ENCODE measurements at places on chromosomes 1 and 21. TPM values are rescaled to one million over a fixed set of nuclear protein-coding genes. Genes with fewer than 3 reads are reported as not detected.

DNA sequence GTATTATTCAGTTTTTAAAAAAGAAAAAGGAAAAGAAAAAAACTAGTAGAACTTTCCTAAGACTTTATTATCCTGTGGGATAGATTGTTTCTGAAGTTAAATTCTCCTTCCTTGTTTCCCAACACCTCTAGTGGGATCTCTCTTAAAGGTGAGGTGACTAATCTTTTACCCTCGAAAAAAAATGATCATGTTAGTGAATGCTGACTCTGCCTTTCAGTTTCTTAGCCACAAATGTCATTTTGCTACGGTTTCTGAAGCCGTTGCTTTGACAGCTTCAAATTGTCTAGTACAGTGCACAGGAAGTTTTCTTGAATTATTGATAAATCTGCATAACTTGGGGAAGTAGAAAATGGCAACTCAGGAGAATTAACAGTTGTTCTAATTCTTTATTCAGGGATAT lies 13.0 kb upstream of the NEK7 start:
- no peaks in the 10 kb centered on the region for H3K4me1 ChIP-seq
- H3K27me3 ChIP-seq, result no peaks in the 10 kb centered on the region
- no peak for DNase-seq
- no peak overlapping the region for H3K4me3 ChIP-seq

GRCh38 chr1:55774446-55774845 lies 559.3 kb upstream of the USP24 start:
- H3K4me1 ChIP-seq, result no peaks in the 10 kb centered on the region
- H3K27ac ChIP-seq, result no peak overlapping the region
- no peaks in the 10 kb centered on the region for H3K36me3 ChIP-seq
- no peak overlapping the region for H3K4me3 ChIP-seq
- no peaks in the 10 kb centered on the region for H3K27me3 ChIP-seq
- no peak for DNase-seq

DNA sequence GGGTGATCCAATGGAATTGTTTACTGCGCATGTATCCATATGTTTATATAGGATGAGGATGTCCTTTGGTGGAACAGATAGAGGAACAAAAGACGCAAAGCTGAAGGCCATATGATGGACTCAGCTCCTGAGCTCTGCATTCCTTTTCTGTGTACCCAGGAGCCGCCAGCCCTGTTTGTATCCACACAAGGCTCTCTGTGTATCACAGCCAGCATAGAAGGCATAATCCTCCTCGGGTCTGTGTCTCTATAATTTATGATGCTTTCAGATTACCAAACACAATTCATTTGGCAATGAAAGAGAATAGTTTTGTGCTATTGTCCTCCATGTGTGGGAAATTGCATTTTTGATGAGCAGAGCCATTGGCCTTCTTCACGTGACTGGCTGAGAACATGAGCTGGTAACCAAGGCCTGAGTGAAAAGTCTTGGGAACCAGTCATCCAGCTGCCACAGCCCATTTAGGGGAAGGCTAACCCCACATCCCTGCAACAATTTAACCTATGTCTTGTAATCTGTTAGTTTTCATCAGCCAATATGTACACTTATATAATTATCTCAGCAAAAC lies 119.2 kb downstream of the PBX1 start:
- H3K4me3 ChIP-seq, result no peak overlapping the region
- no peaks in the 10 kb centered on the region for H3K36me3 ChIP-seq
- peaks cover 7% of the 10 kb centered on the region for H3K4me1 ChIP-seq
- H3K27ac ChIP-seq, result no peak overlapping the region
- DNase-seq, result no peak

- DNase-seq, result no peak
- no peak overlapping the region for H3K4me3 ChIP-seq
- peak overlapping the region; percentile 58 for H3K27ac ChIP-seq
- H3K27me3 ChIP-seq, result no peaks in the 10 kb centered on the region
- H3K4me1 ChIP-seq, result peaks cover 20% of the 10 kb centered on the region
Observed at GRCh38 chr1:40903106-40903505, 40.9 kb upstream of the CITED4 start.

DNA sequence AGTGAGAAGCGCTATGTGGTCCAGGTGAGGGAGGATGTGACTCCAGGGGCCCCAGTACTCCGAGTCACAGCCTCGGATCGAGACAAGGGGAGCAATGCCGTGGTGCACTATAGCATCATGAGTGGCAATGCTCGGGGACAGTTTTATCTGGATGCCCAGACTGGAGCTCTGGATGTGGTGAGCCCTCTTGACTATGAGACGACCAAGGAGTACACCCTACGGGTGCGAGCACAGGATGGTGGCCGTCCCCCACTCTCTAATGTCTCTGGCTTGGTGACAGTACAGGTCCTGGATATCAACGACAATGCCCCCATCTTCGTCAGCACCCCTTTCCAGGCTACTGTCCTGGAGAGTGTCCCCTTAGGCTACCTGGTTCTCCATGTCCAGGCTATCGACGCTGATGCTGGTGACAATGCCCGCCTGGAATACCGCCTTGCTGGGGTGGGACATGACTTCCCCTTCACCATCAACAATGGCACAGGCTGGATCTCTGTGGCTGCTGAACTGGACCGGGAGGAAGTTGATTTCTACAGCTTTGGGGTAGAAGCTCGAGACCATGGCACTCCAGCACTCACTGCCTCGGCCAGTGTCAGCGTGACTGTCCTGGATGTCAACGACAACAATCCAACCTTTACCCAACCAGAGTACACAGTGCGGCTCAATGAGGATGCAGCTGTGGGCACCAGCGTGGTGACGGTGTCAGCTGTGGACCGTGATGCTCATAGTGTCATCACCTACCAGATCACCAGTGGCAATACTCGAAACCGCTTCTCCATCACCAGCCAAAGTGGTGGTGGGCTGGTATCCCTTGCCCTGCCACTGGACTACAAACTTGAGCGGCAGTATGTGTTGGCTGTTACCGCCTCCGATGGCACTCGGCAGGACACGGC lies 2.2 kb downstream of the CELSR2 start:
- H3K4me1 ChIP-seq, result peaks cover 9% of the 10 kb centered on the region
- H3K27me3 ChIP-seq, result no peaks in the 10 kb centered on the region
- H3K36me3 ChIP-seq, result no peaks in the 10 kb centered on the region
- H3K4me3 ChIP-seq, result no peak overlapping the region

- H3K36me3 ChIP-seq, result no peaks in the 10 kb centered on the region
- H3K4me3 ChIP-seq, result no peak overlapping the region
- no peaks in the 10 kb centered on the region for H3K4me1 ChIP-seq
- no peak for DNase-seq
- H3K27me3 ChIP-seq, result no peaks in the 10 kb centered on the region
- no peak overlapping the region for H3K27ac ChIP-seq
Observed at GRCh38 chr1:63023171-63023570, 239.2 kb downstream of the ATG4C start.

- H3K27me3 ChIP-seq, result no peaks in the 10 kb centered on the region
- no peaks in the 10 kb centered on the region for H3K4me1 ChIP-seq
- H3K27ac ChIP-seq, result no peak overlapping the region
- no peak overlapping the region for H3K4me3 ChIP-seq
Observed at GRCh38 chr1:24606621-24607020, 36.5 kb upstream of the SRRM1 start.

DNA sequence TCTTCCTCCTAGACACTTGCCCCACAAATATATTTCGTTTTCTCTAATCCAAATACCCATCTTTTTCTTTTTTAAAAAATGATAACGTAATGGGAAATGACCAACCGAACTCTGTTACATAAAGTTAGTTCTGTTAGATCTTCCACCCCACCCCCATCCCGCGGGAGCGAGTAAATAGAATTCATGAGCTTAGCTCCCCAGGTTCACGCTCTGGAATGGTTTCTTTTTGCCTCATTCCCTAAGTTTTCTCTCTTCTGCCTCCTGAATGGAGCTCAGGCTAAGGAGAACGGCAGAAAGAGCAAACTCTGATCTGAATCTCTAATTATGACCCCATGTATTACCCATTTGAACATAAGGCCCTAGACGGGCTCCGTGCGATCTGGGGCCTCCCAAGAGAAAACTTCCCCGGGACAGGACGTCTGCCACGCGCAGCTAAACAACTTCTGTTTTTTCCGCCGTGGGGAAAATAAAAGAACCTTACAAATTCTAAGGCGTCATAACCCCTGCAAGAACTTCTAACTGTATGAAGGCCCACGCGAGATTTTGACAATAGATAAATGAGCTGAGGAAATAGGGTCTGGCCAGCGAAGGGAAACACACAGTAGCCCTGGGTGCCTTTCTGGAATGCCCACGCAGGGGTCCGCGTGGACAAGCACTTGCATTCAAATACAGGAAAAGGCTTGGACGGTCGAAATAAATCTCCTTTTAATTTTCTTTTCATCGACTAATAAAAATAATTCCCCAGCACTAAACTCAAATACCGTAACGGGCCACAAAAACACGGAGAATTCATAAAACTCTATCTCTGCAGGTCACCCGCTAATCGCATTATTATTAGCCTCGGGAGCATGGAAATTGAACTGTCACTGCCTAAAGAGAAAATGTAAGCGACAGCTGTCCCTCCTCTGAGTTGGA lies 2.2 kb downstream of the TBX15 start:
- no peaks in the 10 kb centered on the region for H3K36me3 ChIP-seq
- H3K4me3 ChIP-seq, result peak overlapping the region; percentile 68
- H3K27ac ChIP-seq, result no peak overlapping the region
- peaks cover 6% of the 10 kb centered on the region for H3K4me1 ChIP-seq
- peaks cover 20% of the 10 kb centered on the region for H3K27me3 ChIP-seq

- no peak overlapping the region for H3K27ac ChIP-seq
- H3K4me3 ChIP-seq, result no peak overlapping the region
- H3K27me3 ChIP-seq, result no peaks in the 10 kb centered on the region
- DNase-seq, result no peak
Observed at GRCh38 chr1:153651771-153652170, 6.7 kb upstream of the SNAPIN start.

- no peaks in the 10 kb centered on the region for H3K36me3 ChIP-seq
- no peak overlapping the region for H3K27ac ChIP-seq
- no peak overlapping the region for H3K4me3 ChIP-seq
- DNase-seq, result no peak
- no peaks in the 10 kb centered on the region for H3K27me3 ChIP-seq
Observed at GRCh38 chr1:57874418-57874877, 450.6 kb upstream of the DAB1 start.

- DNase-seq, result no peak
- no peak overlapping the region for H3K4me3 ChIP-seq
- H3K27me3 ChIP-seq, result no peaks in the 10 kb centered on the region
Observed at GRCh38 chr1:178928041-178928440, 57.2 kb upstream of the ANGPTL1 start.

DNA sequence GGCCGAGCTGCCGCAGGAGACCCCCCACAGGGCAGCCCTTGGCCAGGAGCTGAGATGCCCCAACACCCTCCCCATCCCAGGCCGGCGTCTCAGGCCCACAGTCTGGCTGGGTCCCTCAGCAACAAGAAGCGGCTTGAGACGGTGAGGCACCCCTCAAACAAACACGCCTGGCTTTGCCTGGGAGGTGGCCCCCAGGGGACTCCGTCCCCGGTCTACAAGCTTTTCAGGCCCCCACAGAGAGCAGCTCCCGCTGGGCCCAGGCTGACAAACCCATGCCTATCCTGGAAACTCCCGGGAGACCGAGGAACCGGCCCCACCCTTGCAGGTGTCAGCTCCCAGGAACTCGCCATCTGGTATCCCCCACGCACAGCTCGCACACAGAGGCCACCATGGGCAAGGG lies 67.0 kb downstream of the ARHGEF16 start:
- H3K4me3 ChIP-seq, result no peak overlapping the region
- DNase-seq, result no peak
- H3K27me3 ChIP-seq, result no peaks in the 10 kb centered on the region
- H3K27ac ChIP-seq, result no peak overlapping the region
- H3K4me1 ChIP-seq, result peaks cover 10% of the 10 kb centered on the region
- H3K36me3 ChIP-seq, result peaks cover 65% of the 10 kb centered on the region

DNA sequence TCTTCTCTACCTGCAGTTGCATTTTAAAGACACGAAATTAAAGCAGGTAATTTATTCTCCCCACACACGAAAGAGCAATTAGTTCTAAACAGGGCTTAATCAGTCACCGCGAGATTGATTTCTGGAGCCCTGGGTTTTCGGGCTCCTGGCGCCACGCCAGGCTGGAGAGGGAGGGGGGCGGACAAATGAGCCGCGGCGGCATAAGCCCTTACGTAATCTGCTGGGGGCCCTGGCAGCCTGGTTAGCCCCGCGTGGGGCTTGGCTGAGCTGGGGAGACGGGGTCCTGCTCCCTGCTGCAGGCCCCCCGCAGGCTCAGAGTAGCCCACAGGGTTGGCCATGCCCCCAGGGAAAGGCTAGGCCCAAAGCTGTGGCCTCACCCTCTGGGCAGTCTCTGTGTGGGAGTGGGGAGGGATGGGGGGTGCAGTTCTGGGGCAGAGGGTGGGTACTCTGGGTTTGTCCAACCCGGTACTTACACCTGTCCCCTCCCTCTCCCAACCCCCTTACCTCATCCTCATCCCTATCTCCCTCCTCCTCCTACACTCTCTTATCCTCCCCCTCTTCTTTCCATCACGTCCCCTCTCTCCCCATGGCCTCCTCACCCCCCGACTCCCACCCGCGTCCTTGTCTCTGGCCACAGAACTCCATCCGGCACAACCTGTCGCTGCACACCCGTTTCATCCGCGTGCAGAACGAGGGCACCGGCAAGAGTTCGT lies 19.9 kb downstream of the FOXO6 start:
- peak; percentile 27 for DNase-seq
- H3K4me1 ChIP-seq, result peaks cover 16% of the 10 kb centered on the region
- H3K27ac ChIP-seq, result peak overlapping the region; percentile 98
- H3K36me3 ChIP-seq, result no peaks in the 10 kb centered on the region

GRCh38 chr1:151851886-151852285 lies 1.6 kb downstream of the THEM5 start:
- H3K27me3 ChIP-seq, result no peaks in the 10 kb centered on the region
- no peak overlapping the region for H3K4me3 ChIP-seq

DNA sequence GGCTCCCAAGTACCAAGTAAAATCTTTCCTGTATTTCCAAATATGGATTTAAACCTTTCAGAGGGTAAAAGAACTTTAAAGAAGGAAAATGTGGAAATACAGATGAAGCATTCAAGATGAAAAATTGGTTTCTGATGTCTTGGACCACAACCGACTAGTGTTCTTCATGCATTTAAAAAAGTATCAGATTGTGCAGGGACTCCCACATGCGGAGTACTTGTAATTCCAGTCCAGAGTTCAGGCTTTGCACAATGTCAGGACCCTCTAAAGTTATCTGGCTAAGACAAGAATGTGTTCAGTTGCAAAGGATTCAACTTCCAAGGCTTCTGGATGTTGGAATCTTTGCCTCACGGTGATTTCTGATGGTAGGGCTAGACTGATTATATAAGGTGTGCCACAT lies 66.7 kb downstream of the RGL1 start:
- no peaks in the 10 kb centered on the region for H3K27me3 ChIP-seq
- H3K4me1 ChIP-seq, result peaks cover 24% of the 10 kb centered on the region
- no peak overlapping the region for H3K27ac ChIP-seq
- H3K4me3 ChIP-seq, result no peak overlapping the region
- no peaks in the 10 kb centered on the region for H3K36me3 ChIP-seq
- no peak for DNase-seq

Gene PKLR
- not detected for total RNA-seq

Gene TMEM82
- not detected for total RNA-seq

Gene EIF2D
- 40.2 TPM for total RNA-seq

Gene PPIAL4G
- total RNA-seq, result not detected

Gene DNAI4
- not detected for total RNA-seq

Gene CAMSAP2
- total RNA-seq, result 22.4 TPM

Gene IQGAP3
- total RNA-seq, result not detected

Gene ZNF648
- total RNA-seq, result not detected

Gene SPRR2G
- not detected for total RNA-seq

Gene GJB5
- total RNA-seq, result not detected

Gene PTPN22
- 2.3 TPM for total RNA-seq

Gene TRIM46
- total RNA-seq, result not detected
